Pulmonary artery endothelial cell (primary cell): ENCODE measurements at places on chromosomes 7 and 10. TPM values are rescaled to one million over a fixed set of nuclear protein-coding genes. Genes with fewer than 3 reads are reported as not detected.

APBB1IP gene
- total RNA-seq = not detected in 2 replicates

GRCh38 chr7:85074-85882, 107.1 kb upstream of the FAM20C start:
- DNase-seq = no peak

DNA sequence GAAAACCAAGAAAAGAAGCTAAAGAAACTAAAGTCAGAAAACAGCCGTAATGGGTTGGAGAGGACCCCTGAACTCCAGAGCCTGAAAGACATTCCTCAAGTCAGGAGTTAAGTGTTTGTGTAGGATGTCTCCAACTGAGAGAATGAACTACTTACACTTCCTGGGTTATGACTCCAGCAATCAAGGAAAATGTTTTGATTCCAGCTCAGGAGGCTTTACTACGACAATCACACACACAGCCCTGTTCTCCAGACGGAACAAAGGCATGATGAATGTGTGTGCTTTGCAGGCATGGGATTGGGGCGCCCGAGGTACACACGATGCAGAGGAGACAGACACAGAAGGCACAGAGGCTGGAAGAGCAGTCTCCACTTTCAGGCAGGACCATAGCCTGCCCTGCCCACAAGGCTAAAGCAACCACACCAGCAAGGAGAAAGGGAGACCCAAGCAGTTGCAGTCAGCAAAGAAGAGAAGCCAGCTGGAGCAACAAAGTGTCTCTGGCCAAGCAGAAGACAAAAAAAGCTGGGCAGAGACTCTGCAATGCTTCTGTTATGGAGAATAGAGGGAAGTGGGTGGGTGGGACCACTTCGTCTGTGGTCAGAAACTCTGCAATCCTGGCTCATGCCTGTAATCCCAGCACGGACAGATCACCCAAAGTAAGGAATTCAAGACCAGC, 89.1 kb downstream of the GRB10 start:
- DNase-seq = no peak

DNA sequence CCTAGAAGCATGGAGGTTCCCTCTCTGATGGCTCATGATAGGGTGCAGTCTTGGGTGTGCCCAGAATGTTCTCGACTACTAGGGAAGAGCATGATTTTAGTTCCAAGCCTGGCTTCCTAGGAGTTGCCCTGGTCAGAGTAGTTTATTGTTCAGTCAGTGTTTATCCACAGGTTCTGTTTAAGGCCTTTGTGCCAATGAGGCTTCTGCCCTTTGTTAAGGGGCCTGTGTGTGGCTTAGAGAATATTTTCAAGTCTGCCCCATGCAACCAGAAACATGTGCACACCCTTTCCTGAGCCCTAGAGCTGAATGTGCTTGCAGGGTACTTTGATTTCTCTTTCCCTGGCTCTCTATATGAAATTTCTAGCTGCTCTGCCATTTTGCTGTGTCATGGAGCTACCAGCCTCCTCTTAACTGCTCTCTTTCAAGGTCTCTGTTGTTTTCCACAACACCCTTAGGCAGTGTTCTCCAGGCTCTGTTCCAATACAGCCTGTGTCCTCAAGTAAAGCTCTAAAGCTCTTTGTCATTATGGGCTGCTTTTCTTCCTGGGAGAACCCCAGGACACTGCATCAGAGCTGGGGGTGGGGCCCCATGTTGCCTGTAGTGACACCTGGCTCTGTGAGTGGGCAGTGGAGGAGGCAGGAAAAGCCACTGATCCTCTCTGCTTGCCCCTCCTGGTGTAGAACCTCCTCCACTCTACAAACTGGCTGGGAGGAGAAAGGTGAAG, 34.1 kb upstream of the TSPAN33 start:
- no peak for DNase-seq

DNA sequence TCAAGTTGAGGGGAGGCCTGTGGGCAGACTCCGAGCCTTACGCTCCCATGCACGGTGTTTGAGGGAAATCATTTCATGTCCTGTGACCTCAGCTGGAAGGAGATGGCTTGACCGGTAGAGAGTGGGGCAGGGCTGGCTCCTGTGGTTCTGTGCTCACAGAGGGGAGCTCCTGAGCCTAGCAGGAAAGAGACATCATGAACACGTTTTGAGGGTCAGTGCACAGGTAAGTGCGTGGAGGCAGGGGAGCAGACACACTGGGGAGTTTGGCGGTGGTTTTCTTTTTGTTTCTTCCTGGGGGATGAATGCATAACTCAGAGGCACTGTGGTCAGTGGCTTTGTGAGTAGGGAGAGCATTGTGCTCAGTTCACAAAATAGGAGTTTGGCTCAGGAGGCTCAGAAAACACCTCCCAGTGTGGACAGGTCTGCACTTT, 22.5 kb downstream of the ADCY1 start:
- no peak for DNase-seq

DNA sequence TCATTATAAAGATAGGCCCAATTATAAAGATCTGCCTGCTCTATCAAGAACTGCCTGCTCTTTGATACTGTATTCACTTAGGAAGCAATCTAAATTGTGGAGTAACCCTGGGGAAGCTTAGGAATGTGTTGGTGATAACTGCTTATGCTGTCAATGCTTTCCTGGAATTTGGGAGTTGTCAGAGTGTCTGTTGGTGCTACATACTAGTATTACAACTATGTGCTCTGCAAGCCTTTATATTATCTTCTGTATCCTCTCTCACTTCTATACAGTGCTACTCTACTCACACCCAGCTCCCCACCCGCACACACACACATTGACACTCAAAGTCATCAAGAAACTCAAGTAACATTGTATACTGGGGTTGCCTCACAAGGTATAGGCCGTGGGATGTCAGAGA, 6.1 kb downstream of the ZNF277 start:
- no peak for DNase-seq

GRCh38 chr10:13913897-13914296, 327.1 kb downstream of the PRPF18 start:
- DNase-seq = no peak

GRCh38 chr10:26448706-26449435, 10.7 kb downstream of the APBB1IP start:
- no peak for DNase-seq
